ENCODE measurements at places on chromosomes 16 and 17.
A peak's percentile ranks its signal among the peaks of the same experiment; 100 is the strongest.

DNA sequence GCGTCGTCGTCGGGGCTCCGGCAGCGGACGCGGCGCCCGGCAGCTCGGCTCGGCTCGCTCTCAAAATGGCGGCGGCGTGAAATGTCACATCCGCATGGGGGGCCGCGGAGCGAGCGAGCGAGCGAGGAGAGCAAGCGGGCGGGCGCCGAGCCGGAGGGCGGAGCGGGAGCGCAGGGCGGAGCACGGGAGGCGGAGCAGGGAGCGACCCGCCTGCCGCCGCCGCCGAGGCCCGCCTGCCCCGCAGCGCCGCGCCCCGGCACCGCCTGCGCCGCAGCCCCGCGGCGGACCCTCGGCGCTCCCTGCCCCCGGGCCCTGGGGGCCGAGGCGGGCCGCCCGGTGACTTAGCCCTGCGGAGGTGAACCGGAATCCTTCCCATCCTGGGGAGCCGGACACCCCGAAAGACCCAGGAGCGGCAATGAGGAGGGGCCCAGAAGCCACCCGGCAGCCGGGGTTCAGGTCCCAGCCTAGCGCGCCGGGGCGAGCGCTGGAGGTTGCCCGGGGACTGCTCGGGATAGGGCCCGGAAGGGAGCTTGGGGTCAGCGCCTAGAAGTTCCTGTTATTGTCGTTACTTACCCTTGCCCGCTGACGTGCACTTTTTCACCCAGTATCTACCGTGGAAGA is at the start of gene USP7:
USP7 (minus strand) TSS at position 86 of the 621 bp plus-strand sequence. CDS start 621 bp downstream, outside the sequence.
- DNase-seq: peak; percentile 93

GRCh38 chr16:86510465-86511261 is at the start of gene FOXF1:
FOXF1 (plus strand) TSS chr16:86510527; CDS start chr16:86510570, 43 bp downstream.
- no peak for DNase-seq

DNA sequence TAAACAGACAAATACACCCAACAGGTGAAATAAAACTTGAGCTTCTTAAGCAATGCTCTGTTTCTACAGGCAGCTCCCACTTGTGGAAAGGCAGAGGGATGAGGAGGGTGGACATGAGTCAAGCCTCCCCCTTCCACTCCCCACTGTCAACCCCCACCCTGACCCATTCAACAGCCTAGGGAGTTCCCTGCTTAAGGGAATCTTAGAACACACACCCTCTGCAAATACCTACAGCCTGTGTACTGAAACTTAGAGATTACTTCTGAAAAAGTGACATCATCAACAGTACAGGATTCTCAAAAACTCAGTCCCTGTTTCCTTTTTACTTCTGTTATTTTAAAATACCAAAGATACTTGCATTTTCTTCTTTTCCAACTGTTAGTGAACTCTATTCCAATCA is 345.4 kb downstream of the SOX9 start:
- peak; percentile 74 for DNase-seq

DNA sequence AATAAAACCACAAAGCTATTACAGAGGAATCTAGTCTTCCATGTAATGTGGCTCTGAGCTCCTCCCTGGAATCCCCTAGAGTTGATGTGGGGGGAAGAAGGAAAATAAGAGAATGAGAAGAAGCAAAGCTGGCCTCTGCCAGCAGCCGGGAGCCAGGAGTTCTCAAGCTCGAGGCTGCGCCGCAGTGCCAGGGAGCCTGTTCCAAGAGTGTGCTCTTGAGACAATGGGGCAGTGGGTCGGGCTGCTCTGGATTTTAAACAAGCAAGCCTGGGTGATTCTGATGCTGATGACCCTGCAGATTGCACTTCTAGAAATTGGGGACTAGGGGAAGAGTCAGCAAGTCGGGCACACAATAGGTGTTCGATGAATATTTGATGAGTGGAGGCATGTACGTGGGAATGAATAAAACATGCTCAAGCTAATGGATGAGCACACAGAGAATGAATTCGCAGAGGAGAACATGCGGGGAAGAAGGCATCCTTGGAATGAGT is 119.9 kb downstream of the CMIP start:
- no peak for DNase-seq
